Fibroblast of skin of abdomen (primary cell): ENCODE measurements at places on chromosomes 5 and 9.
A peak's percentile ranks its signal among the peaks of the same experiment; 100 is the strongest.

DNA sequence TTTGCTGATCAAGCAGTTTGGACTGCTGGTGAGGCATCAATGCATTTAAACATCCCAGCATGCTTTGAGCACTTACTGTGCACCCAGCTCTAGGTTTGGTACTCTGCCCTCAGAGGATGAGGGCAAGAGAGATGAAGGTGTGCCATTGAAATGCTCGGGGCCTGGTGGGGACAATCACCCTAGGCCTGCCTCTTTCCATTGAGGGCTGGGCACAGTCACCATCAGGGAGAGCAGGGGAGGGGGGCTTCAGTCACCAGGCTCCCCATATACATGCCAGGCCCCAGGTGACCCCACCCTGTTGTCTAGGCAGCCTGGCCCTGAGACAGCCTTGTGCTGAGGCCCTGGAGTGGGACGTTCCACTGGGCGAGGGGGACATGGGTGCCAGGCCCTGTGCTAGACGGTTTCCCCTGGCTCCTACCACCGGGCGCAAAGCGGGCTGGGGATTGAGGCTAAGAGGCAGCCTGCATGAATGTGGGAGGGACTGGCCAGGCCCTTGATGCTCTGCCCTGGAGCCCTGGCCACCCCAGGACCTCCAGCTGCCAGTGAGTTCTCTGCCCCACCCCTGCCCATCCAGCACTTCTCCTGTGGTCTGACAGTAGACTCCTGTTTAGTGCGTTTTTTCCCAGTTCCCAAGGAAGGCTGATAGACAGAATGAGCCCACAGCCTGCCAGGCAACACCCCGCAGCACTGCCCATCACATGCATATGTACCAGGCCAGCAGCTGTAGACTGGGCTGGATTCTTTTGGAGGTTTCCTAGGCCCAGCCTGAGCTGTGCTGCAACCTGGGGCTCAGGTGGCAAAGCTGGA, 18.9 kb downstream of the TCF7 start:
- DNase-seq, result no peak

GRCh38 chr9:129489838-129490582, 130.9 kb downstream of the C9orf50 start:
- peak; percentile 42 for DNase-seq

GRCh38 chr5:112310746-112311145, 108.3 kb downstream of the EPB41L4A start:
- no peak for DNase-seq

GRCh38 chr9:101626295-101626694, 31.5 kb upstream of the PPP3R2 start:
- no peak for DNase-seq

DNA sequence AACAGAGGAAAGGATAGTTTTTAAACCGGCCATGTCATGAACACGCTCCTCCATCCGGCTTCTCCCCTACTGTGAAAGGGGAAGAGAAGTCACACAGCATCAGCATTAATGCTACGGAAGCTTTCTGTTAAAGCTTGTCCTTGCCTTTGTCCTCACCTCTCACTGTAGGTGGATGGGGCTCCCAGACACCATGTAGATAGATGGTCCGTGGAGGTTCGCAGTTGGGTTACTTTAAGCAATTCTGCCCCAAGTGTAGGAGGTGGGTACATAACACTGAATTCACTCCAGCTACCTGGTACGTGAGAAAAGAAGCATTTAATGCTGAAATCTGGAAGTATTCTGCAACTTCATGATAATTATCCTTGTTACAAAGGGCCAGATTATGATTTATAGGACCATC, 165.8 kb downstream of the BAAT start:
- no peak for DNase-seq

DNA sequence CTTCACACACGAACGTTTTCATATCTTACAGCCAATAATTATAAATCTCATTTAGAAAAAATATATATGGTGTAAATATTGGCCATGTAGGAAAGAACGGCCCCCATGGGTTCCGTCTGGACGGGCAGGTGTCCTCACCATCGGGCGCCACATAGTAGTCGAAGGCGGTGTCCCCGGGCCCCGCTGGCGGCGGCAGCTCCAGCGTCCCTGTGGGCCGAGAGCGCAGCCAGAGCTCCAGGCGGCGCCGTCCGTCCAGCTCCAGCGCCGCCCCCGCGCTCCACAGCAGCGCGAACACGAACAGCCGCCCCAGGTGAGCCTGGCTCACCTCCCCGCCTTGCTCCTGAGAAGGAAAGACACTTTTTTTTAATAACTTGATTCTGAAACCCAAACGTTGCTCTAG, 134.6 kb downstream of the DNAH5 start:
- DNase-seq, result no peak

- DNase-seq, result peak; percentile 80
Observed at GRCh38 chr9:115849679-115850412, 303.7 kb upstream of the PAPPA start.

GRCh38 chr9:3912280-3912679, 386.5 kb upstream of the RFX3 start:
- no peak for DNase-seq

GRCh38 chr5:18311266-18311665, 677.0 kb downstream of the TAF11L14 start:
- no peak for DNase-seq

GRCh38 chr9:7778851-7779600, 20.6 kb downstream of the DMAC1 start:
- no peak for DNase-seq

DNA sequence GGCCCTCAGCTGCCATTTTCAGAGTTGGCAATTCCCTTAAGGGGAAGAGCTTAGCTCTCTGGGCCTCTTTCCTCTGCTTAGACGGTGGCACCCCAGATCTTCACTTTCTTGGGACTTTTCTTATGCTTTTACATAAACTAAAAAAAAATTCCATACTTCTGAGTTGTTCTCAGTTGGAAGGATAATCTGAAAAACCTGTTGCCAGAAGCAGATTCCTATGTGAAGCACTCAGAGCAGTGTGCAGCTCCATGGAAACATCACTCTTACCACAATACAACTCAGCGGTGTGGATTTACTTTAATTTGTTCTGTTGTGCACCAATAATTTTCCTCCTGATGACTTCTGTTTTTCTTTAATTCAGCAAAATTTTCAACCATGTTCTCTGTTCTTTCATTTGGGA, 44.1 kb upstream of the MROH2B start:
- DNase-seq, result peak; percentile 76

- DNase-seq, result peak; percentile 16
Observed at GRCh38 chr5:33231214-33231710, 209.5 kb upstream of the TARS1 start.

- peak; percentile 36 for DNase-seq
Observed at GRCh38 chr5:139760066-139761056, 35.2 kb upstream of the PSD2 start.

- peak; percentile 97 for DNase-seq
Observed at GRCh38 chr5:41793141-41793770, 77.0 kb downstream of the OXCT1 start.

- DNase-seq, result no peak
Observed at GRCh38 chr9:133768859-133769510, 30.8 kb upstream of the SARDH start.

GRCh38 chr5:17287501-17288155, 70.2 kb downstream of the BASP1 start:
- DNase-seq, result no peak

- no peak for DNase-seq
Observed at GRCh38 chr5:100479079-100479688, 56.0 kb upstream of the FAM174A start.

- DNase-seq, result no peak
Observed at GRCh38 chr5:74070766-74071165, 444.8 kb downstream of the ARHGEF28 start.

- peak; percentile 51 for DNase-seq
Observed at GRCh38 chr9:121568343-121569265, 69.0 kb upstream of the GGTA1 start.

- no peak for DNase-seq
Observed at GRCh38 chr5:38997591-38997990, 76.6 kb downstream of the RICTOR start.

DNA sequence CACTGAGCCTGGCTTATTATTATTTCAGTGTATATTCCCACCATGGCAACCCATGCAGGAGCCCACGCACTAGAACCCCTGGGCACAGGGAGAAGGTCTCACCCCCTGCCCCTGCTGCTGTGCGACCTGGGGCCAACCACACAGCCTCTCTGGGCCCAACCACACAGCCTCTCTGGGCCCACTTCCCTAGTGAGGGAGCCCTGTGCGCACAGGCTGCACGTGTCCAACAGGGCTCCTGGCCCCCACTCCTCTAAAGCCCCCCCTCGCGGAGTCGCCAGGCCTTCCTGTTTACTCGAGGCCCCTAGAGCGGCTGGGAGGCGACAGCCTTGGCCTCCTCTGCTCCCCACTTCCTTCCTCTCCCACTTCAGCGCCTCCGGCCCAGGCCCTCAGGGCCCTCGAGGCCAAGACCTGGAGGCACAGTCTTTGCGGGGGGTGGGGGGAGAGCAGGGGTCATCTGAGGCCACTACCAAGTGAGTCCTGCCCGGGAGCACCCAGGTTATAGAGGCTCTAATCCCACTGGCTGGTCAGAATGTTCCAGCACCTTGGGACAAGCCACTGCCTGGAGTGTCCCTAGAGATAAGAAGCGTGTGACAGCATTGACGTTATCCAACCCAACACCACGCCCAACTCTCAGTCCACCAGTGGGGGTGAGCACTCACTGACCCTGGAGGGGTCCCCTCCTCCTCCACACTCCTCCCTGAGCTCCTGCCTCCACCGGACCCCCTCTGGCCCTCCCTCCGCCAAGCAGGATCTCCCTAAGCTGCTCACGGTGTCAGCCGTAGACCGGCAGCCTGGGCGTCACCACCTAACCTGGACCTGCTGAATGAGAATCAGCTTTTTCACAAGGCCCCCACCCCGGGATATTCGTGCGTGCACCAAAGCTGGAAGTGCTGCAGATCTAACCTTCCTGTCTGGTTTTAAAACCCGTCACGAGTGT, 7.9 kb upstream of the ENG start:
- DNase-seq, result no peak

DNA sequence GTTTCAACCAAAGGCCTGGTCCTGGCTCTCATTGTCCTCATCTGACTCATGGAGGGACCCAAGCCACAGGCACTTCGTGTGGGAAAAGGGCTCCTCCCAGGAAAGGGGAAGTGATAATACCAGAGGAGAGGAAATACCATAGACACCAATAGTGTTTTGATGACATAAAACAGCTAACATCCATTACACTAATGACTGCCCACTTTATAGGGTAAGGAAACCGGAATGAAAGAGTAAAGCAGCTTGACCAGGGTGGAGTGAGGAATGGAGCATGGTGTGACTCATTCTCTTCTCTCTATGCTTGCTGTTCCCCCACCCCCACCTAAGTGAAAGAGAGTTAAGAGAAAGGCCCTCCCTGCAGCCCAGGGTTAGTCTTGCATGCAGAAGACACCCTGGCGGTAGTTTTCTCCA, 67.4 kb upstream of the HRH2 start:
- peak; percentile 63 for DNase-seq

DNA sequence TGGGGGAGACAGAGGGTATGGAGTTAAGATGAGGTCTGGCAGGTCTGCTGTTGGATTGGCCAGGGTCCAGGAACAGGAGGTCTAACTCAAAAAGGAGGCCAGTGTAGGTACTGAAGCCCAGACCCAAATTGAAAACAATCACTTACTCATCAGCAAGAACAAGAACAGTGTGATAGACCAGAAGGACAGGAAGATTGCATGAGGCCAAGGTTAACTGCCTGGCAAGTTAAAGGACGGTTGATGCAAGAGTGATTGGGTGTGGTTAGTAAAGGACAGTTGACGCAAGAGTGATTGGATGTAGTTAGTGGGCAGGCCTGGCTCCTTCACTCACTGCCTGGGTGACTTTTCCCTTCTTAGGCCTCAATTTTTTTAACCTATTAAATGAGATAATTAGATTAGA, 132.6 kb downstream of the PDZD2 start:
- no peak for DNase-seq

DNA sequence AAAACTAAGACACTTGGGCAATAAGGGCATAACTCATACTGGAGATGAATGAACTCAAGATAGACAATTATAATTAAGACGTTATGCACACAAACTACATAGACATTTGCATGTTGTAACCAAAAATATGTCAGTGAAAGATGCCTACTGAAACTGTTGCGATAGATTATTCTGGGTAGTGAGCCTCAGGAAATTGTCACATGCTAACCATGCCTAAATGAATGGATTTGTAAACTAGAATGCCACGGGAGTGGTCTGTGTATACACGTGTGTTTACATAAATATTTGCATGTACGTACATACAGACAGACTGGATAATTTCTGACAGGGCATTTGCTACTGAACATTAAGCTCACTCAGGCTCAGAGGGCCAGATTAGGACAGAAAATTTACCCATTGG, 1.2 kb downstream of the NIPSNAP3B start:
- no peak for DNase-seq

GRCh38 chr5:153798830-153799229, 239.9 kb downstream of the FAM114A2 start:
- DNase-seq, result no peak

- DNase-seq, result no peak
Observed at GRCh38 chr9:132732326-132733259, 62.3 kb downstream of the GTF3C4 start.

GRCh38 chr9:126406075-126406667, 79.5 kb downstream of the MVB12B start:
- DNase-seq, result peak; percentile 31

- DNase-seq, result no peak
Observed at GRCh38 chr5:43014522-43014921, 25.6 kb downstream of the ANXA2R start.

DNA sequence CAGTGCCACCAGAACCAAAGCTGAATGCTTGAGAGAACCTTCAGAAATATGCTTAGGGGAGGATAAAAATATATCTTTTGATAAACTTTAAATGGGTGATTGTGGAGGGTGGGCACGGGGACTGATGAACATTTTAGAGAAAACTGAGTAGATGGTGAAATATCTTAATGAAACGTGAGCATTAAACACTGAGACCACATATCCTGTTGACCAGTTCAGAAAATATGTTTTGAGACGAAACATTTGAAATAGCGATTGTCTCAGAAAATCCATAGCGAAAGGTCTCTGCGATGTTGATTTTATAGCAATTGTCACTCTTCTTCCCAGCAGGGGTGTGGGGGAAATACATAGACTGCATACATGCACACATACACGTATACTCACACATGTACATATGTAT, 231.0 kb downstream of the ESM1 start:
- no peak for DNase-seq

DNA sequence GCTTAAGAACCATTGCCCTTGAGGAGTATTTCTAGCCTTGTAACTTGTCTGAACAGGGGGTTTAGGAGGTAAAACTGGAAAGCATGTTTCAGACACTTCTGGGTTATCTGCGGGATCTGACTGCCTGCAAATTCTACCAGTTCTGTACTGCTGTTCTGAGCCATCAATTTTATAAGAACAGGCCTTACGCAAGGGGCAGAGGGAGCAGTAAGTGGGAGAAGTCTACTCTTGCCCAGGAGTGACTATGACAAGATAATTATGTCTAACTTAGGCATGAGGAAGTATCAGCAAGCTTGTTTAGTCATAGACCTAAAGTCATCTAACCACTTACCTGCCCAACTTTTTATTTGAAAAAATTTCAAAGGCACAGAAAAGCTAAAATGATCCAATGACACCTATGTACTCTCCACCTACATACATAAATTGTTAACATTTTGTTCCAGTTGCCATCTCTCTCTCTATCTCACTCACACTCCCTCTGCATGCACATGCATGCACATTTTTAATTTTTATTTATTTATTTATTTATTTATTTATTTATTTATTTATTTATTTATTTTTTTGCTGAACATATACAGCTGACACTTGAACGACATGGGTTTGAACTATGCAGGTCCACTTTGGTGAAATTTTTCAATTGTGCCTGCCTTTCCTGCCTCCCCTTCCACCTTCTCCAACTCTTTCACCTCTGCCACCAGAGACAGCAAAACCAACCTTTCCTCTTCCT, 18.4 kb upstream of the DEPDC1B start:
- DNase-seq, result no peak

- no peak for DNase-seq
Observed at GRCh38 chr9:92640398-92641091, 29.4 kb downstream of the IPPK start.
